Ovary (tissue), 10 donors: ENCODE measurements at places on chromosomes 3 and 15. TPM values are rescaled to one million over a fixed set of nuclear protein-coding genes. Genes with fewer than 3 reads are reported as not detected.

Gene ECE2
- polyA plus RNA-seq = 0.43 TPM

DNA sequence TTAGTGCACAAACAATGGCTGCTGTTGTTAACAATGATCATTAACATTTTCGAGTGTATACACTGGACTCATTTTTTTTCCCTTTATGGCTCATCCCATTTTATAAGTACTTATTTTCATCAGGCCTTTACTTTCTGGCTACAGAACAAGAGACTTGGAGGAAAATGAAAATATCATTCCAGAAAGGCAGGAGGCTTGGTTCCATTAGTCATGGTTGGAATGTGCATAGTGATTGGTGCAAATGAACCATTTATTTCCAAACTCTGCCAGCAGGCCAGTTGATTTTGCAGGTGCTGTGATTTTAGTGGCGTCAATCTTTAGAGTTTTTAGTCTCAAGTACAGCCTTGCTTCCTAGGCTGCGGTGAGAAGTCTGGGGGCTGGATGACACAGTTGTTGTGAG is 151.8 kb downstream of the ITPR1 start:
- no peaks in the 10 kb centered on the region for H3K36me3 ChIP-seq
- H3K27me3 ChIP-seq = no peaks in the 10 kb centered on the region
- no peak for DNase-seq
- H3K27ac ChIP-seq = no peak overlapping the region

Gene SNURF
- polyA plus RNA-seq = 54.8 TPM

Gene FETUB
- not detected for polyA plus RNA-seq

Gene GOLGA8M
- polyA plus RNA-seq = 1.7 TPM

DNA sequence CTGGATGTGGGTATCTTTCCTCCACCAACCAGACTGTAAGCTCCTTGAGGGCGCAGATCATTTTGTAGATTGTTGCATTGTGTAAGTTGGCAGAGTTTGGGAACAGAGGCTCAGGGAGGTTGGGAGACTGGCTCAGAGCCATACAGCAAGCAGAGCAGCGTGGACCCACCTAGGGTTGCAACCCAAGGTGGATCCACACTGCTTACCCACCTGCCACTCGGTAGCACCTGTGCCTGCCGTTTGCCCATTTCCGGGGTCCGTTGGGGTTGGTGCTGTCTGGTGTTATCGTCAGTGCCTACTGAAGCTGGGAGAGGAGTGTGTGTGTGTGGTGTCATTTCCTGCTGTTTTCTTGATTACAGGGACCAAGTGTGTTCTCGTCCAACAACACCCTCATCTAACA is 19.0 kb downstream of the SMAD6 start:
- no peak for DNase-seq
- H3K27me3 ChIP-seq = no peaks in the 10 kb centered on the region
- no peak overlapping the region for H3K4me3 ChIP-seq

DNA sequence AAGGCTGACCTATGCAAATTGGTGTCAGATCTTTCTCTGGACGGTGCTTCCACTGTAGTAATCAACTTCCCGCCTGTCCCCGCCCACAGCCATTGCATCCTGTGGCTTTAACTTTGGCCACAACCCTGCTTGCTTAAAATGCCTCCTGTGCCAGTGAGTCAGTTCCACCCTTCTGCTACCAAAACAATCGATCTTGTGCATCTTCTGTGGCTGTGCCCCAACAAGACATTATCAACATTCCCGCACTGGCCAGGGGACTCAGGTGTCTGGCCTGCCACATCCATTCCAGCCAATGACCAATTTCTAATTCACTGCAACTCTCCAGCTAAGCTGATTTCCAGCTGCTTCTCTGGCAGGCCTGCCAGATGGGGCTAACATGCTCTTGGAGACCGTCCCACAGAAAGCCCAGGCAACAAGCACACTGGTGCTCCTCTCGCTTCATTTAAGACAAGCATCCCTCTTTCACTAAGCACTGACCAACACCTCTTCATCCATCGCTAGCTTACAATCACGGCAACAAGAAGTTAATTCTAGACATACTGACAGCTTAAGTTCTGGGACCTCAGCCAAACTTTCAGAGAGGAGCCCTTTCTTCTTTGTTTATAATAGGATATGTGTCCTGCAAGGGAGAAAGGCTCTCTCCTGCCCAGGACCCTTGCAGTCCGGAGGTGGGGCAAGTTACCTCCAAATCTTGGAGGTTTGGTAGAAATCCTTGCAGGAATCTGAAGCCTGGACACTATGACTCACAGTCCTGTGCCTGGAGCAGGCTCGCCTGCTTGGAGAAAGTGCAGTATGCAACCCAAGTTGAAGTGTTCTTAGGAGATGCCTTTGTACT is 6.7 kb downstream of the CA12 start:
- DNase-seq = no peak
- no peak overlapping the region for H3K27ac ChIP-seq
- no peaks in the 10 kb centered on the region for H3K27me3 ChIP-seq

- H3K4me1 ChIP-seq = peaks cover 6% of the 10 kb centered on the region
- H3K27me3 ChIP-seq = no peaks in the 10 kb centered on the region
- no peak for DNase-seq
- no peaks in the 10 kb centered on the region for H3K36me3 ChIP-seq
- H3K27ac ChIP-seq = peak overlapping the region; percentile 87
- peak overlapping the region; percentile 97 for H3K4me3 ChIP-seq
Measured at GRCh38 chr3:196868297-196868661, 559 bp downstream of the SENP5 start.

GRCh38 chr15:27254801-27255200 is 283.8 kb downstream of the GABRG3 start:
- no peak overlapping the region for H3K4me3 ChIP-seq
- no peak overlapping the region for H3K27ac ChIP-seq
- H3K27me3 ChIP-seq = no peaks in the 10 kb centered on the region

DNA sequence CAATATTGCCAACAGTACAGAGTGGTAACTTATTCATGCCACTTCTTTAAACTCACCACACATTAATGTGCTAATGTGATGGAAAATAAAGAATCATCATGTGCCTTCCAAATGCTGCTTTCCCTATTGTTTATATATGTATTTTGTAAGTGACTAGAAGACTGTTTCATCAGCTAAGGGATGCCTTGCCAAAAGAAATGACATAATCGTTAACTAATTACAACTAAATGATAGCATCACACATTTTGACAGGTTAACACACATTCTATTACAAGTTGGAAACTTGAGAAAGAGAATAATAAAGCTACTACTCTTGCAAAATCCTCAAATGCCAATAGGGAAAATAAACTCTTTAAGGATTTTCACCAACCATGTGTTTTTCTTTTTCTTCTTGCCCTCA is 329.9 kb upstream of the AGTR1 start:
- H3K36me3 ChIP-seq = no peaks in the 10 kb centered on the region
- no peak overlapping the region for H3K4me3 ChIP-seq
- no peaks in the 10 kb centered on the region for H3K27me3 ChIP-seq
- no peak overlapping the region for H3K27ac ChIP-seq
- no peak for DNase-seq
- no peaks in the 10 kb centered on the region for H3K4me1 ChIP-seq

GRCh38 chr3:119664370-119664769 is 4.0 kb upstream of the POPDC2 start:
- no peak overlapping the region for H3K27ac ChIP-seq
- H3K4me3 ChIP-seq = no peak overlapping the region

GRCh38 chr3:128710816-128711433 is 15.1 kb upstream of the RAB7A start:
- no peaks in the 10 kb centered on the region for H3K27me3 ChIP-seq
- H3K4me1 ChIP-seq = no peaks in the 10 kb centered on the region
- no peak for DNase-seq
- H3K27ac ChIP-seq = no peak overlapping the region
- no peak overlapping the region for H3K4me3 ChIP-seq

DNA sequence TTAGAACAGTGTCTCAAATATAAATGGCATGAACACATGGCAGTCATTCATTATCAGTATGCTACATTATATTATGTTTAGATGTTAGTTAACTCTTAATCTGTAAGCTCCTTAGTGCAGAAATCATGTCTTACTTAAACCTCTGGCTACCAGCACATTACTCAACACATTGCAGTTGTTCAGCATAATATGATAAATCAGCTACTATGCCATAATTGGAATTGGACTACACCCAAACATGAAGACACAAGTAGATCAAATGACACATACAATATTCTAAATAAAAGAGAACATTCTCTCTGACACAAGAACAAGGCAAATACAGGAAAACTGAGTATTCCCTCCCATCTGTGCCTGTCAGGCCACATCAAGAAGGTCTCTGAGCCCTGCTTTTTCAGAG is 116.1 kb downstream of the PCCB start:
- H3K27me3 ChIP-seq = no peaks in the 10 kb centered on the region
- DNase-seq = no peak
- H3K36me3 ChIP-seq = no peaks in the 10 kb centered on the region
- H3K4me1 ChIP-seq = peaks cover 1% of the 10 kb centered on the region
- H3K27ac ChIP-seq = no peak overlapping the region
- no peak overlapping the region for H3K4me3 ChIP-seq
